ENCODE measurements at places on chromosomes 5 and 9.

DNA sequence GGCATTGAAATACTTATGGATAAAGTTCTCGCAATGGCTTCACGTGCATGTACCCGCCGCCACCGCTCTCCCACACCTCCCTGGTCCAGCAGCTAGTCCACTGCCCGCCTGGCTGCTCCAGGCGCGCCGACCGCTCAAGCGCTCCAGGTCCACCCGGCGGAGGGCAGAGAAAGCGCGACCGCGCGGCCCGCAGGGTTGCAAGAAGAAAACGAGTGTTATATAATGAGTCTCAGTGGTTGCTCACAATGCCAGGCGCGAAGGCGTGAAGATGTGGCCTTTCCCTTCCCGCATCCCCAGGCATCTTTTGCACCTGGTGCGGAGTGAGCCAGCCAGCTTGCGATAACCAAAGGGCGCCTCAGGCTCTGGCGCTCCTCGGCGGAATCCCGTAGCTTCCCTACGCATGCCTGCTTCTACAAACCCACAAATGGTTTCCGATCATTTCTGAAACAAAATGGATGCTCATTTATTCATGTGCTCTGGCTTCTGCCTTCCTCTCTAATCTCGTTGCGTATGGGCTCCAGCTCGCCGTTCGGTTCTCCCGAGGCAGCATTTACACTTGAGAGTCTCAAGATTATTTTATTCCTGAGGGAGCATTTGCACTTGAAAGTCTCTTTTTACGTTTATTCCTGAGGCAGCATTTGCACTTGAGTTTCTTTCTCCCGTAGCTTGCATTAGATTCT, 25.7 kb downstream of the CDKN2A start:
- no peak overlapping the region for H3K27ac ChIP-seq
- H3K4me1 ChIP-seq, result peaks cover 37% of the 10 kb centered on the region
- no peaks in the 10 kb centered on the region for H3K36me3 ChIP-seq
- peaks cover 99% of the 10 kb centered on the region for H3K27me3 ChIP-seq

GRCh38 chr5:417301-418161, 25.4 kb upstream of the EXOC3 start:
- H3K4me3 ChIP-seq, result no peak overlapping the region
- H3K27me3 ChIP-seq, result no peaks in the 10 kb centered on the region
- H3K36me3 ChIP-seq, result no peaks in the 10 kb centered on the region

DNA sequence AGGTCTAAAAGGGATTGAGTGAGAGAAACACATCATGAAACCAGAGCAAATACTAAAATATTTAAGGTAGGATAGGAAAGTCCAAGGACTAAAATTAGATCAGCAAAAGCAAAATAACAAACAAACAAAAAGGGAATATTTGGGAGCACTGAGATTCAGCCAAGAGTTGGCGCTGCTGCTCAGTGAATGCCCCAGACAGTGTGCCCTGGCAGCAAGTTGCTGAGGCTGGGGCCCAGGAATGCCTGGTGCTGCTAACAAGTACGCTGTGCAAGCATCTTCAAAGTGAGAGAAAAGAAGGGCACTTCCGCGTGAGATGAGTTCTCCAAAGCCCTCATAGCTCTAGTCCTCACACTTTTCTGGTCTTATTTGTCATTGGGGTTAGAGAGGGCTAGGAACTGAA, 603.3 kb downstream of the EFNA5 start:
- no peaks in the 10 kb centered on the region for H3K4me1 ChIP-seq
- no peaks in the 10 kb centered on the region for H3K27me3 ChIP-seq
- H3K4me3 ChIP-seq, result no peak overlapping the region
- no peak for DNase-seq
- no peaks in the 10 kb centered on the region for H3K36me3 ChIP-seq

- no peak overlapping the region for H3K4me3 ChIP-seq
- no peaks in the 10 kb centered on the region for H3K36me3 ChIP-seq
- H3K27ac ChIP-seq, result no peak overlapping the region
- no peaks in the 10 kb centered on the region for H3K27me3 ChIP-seq
- H3K4me1 ChIP-seq, result peaks cover 3% of the 10 kb centered on the region
Measured at GRCh38 chr5:135823881-135824280, 10.6 kb upstream of the SLC25A48 start.

Data from suprapubic skin (tissue), 4 donors.